ENCODE measurements at places on chromosomes 3 and 15.
A peak's percentile ranks its signal among the peaks of the same experiment; 100 is the strongest.

- DNase-seq: no peak
Measured at GRCh38 chr15:42359249-42359648, at the start of gene CAPN3. CAPN3 (plus strand) TSS chr15:42359501; CDS start chr15:42359806, 305 bp downstream.

GRCh38 chr3:126226374-126226773 lies 46.0 kb upstream of the ALDH1L1 start:
- DNase-seq: no peak

DNA sequence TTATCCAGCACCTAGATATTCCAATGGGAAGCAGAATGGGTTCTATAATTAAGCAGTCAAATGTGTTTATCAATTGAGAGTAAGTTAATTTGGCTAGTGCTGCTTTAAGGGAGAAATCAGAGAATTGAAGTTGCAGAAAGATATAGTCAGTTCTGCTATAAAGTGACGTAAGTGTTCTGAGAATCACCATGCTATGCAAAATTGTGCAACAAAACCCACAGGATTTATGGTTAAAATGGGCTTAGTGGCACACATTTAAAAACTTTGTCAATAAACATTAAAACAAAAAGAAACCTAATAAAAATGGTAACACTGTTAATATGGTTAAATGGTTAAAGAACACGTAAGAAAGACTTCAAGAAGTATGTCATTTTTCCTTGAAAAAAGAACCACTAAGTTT lies 74.5 kb downstream of the TMEM108 start:
- DNase-seq: no peak

DNA sequence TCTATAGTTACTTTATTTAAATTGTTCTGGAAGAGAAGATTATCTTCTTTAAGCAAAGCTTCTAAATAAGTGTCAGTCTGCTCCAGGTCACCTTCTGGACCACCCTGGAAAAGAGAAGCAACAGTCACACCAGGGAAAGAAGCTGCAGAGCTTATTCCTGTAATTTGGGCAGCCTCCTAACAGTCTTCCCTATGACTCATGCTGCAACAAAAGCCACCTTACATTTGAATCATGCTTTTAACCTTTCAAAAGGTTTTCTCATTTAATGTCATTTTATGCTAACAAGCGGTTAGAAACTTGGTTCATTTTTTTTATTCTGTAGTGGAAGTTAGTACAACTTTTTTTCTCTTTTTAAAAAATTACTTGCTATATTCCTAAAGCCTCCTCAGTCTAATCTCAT lies 5.3 kb upstream of the GUCA1C start:
- no peak for DNase-seq

GRCh38 chr3:115784739-115785536 lies 161.6 kb downstream of the GAP43 start:
- peak; percentile 24 for DNase-seq

- no peak for DNase-seq
Measured at GRCh38 chr3:1469687-1470086, 376.9 kb downstream of the CNTN6 start.

GRCh38 chr3:12454076-12454815 lies 30.0 kb upstream of the TSEN2 start:
- no peak for DNase-seq
